ENCODE measurements at places on chromosomes 16 and 17.
A peak's percentile ranks its signal among the peaks of the same experiment; 100 is the strongest.

DNA sequence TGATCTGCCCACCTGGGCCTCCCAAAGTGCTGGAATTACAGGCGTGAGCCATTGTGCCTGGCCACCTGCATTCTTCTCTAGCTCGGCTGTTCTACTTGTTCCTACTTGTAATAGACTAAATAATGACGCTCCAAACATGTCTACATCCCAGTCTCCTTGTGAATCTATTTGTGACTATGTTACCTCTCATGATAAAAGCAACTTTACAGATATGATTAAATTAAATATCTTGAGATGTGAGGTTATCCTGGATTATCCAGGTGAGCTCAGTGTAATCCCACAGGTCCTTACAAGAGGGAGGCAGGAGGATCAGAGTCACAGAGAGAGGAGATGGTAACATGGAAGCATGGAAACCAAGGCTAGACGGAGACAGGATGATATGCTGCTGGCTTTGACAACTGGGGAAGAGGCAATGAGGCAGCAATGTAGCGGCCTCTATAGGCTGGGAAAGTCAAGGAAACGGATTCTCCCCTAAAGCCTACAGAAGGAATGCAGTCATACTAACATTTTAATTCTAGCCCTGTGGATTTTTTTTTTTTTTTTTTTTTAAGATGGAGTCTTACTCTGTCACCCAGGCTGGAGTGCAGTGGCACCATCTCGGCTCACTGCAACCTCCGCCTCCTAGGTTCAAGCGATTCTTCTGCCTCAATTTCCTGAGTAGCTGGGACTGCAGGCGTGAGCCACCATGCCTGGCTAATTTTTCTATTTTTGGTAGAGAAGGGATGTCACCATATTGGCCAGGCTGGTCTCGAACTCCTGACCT lies 5.0 kb upstream of the LASP1 start:
- peak; percentile 26 for DNase-seq

DNA sequence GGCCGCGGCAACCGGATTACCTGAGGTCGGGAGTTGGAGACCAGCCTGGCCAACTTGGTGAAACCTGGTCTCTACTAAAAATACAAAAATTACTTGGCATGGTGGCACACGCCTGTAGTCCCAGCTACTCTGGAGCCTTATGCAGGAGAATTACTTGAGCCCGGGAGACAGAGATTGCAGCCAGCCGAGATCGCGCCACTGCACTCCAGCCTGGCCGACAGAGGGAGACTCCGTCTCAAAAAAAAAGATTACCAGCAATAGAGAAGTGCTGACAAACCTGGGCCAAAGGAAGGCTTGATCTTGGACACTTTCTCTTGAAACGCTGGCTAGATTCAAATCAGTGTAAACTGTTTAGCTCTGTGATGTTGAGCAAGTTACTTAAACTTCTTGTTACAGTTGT lies 4.3 kb downstream of the MT1H start:
- no peak for DNase-seq

- DNase-seq, result no peak
Measured at GRCh38 chr16:7638306-7638705, 305.7 kb downstream of the RBFOX1 start.

- DNase-seq, result peak; percentile 7
Measured at GRCh38 chr17:56499799-56500388, 93.6 kb upstream of the NOG start.

- DNase-seq, result no peak
Measured at GRCh38 chr17:39665642-39666224, 584 bp downstream of the TCAP start.

DNA sequence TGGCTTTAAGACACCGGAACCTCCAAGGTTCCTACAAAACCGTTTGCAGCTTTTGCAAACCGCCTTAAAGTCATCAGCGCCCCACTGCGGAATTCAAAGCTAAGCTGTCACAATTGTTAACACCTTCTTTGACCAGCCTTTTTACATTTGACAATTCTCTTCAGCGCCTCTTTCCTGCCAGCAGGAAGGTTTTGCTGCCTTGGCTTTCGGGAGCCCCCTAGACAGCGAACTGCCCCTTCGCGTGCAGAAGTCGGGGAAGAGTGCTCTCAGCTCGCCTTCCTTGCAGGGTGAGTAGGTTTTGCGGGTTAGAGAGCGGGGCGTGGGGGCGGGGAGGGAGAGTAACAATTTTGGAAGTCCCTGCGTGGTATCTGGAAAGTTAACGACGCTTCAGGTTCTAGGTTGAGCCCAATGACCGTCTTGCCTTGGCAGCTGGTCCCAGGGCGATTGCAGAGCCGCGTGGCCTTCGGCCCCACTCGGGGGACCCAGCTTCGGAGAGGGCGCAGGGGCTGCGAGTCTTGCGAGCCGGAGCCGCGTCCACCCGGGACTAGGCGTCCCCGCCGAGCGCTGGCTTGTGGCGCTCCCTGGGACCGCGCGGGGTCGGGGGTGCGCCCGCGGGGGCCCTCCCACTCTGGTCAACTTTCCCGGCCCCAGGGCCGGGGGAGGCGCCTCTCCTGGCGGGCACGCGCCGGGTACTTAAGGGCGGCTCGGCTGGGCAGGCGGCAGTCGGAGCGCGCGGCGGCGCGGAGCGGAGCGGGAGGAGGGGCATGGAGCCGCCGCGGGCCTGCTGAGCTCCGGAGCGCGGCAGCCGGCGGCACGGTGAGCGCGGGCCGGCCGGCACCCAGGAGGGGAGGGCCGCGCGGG lies at the start of gene HAS3:
Gene HAS3 (plus strand): TSS at position 153 of the 861 bp plus-strand sequence. CDS start 3,743 bp downstream, outside the sequence.
- DNase-seq, result peak; percentile 54

GRCh38 chr17:48892940-48893645 lies 506 bp downstream of the ATP5MC1 start:
- no peak for DNase-seq

GRCh38 chr16:13906168-13907089 lies 13.5 kb upstream of the ERCC4 start:
- DNase-seq, result no peak

GRCh38 chr16:30740364-30741251 lies 7.6 kb upstream of the PHKG2 start:
- DNase-seq, result peak; percentile 75

DNA sequence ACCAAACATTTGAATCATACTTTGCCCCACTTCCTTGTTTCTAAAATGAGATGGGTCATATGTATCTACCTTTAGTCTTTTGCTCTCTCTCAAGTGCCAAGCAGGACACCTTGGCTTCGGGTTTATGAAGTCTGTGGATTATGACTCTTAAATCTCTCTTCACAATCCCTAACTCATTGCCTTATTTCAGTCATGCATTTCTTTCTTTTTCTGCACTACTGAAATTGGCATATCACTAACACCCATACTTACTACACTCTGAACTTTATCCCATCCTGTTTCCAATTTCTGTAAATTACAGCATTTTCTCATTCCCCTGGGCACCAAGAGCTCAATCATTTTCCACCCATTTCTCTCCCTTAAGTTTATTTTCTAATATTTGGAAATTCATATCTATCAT lies 42.0 kb downstream of the ABCA9 start:
- no peak for DNase-seq

- DNase-seq, result no peak
Measured at GRCh38 chr16:265711-266110, 10.0 kb downstream of the RGS11 start.

DNA sequence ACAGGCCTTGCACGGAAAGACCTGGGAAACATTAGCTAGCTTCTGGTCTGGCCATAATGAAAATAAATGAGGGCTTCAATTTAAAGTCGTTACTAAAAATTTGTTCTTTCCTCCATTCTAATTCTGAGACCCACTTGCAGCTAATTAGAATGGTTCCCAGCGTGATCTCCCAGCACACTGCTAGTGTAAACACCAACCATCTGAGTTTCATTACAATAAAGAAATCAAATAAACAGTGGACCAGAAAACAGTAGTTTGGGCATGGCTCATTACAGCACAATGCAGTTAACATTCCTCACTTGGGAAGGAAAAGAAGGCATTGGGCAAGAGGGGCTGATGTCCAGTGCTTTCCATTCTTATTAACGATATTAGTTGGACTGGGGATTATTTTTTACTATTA lies 410.9 kb upstream of the SOX9 start:
- no peak for DNase-seq

DNA sequence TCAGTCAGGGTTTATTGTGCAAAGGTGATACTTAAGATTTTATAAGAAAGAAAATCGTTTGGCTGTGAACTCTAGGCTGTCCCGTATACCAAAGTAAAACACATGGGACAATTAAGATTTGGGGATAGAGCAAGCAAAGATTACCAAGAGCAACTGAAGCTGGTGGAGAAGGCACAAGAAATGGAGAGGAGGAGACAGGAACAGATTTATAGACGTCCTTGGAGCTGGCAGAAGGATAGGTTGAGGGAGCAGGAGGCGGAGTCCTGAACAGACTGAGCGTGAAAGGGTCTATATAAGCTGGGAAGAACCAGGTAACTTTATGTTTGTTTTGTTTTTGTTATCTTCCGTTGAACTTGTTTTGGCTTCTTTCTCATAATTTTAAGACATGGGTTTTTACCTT lies 3.8 kb downstream of the TNRC6C start:
- no peak for DNase-seq

DNA sequence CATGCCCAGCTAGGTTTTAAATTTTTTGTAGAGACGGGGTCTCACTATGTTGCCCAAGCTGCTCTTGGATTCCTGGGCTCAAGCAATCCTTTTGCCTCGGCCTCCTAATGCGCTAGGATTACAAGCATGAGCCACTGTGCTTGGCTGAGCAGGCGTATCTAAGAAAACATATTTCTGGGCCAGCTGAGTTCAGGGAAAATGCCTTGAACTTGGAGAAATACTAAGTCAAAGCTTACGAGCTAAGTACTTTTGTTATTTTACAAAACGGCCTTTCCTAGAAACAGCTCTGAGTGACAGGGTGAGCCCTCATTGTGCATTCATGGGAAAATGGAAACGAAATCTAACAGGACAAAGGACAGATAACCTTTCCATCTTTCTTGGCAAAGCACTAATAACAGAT lies 24.7 kb downstream of the DNAI2 start:
- DNase-seq, result no peak

GRCh38 chr16:75022567-75022966 lies 23.7 kb downstream of the ZNRF1 start:
- DNase-seq, result no peak

GRCh38 chr17:47232465-47232864 lies 21.2 kb upstream of the ITGB3 start:
- no peak for DNase-seq

DNA sequence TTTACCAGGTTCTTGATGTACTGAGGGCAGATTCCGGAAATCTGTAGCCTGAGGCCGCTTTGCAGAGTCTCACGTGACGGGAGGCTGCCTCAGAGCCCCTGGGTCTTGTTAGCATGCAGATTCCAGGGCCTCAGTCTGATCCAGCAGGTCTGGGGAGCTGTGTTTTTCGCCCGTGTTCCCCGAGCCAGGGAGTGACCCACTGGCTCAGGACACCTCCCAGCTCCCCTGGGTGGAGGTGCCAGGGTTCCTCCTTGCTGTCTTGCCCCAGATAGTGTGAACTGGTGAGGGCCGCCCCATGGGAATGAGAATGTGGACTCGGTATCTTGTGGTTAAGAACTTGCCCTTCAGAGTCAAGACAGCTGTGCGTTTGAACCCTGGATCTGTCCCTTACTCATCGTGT lies 98.6 kb downstream of the OR1D5 start:
- DNase-seq, result no peak

- DNase-seq, result no peak
Measured at GRCh38 chr16:57640612-57641011, 12.2 kb downstream of the ADGRG1 start.

DNA sequence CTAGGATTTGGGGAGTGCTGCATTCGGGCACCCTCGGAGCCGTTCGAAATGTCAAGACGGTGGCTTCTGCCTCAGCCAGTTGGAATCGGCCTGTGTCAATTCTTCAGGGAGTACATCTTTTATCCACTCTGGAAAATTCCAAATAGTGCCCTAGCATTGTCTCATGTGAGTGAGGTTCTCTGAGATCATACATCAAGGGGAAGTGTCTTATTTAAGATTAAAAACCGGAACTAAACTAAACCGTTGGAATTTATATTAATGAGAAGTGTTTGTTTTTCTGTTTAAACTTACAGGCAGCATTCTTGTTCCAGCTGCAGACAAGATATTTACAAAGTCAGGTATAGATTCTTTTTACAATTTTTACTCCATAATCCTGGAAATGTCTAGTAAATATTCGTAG lies 56.8 kb downstream of the SLC47A1 start:
- no peak for DNase-seq

- DNase-seq, result no peak
Measured at GRCh38 chr17:72440961-72441360, 320.1 kb downstream of the SOX9 start.

GRCh38 chr17:59004338-59005111 lies 102.2 kb downstream of the TRIM37 start:
- DNase-seq, result peak; percentile 33

DNA sequence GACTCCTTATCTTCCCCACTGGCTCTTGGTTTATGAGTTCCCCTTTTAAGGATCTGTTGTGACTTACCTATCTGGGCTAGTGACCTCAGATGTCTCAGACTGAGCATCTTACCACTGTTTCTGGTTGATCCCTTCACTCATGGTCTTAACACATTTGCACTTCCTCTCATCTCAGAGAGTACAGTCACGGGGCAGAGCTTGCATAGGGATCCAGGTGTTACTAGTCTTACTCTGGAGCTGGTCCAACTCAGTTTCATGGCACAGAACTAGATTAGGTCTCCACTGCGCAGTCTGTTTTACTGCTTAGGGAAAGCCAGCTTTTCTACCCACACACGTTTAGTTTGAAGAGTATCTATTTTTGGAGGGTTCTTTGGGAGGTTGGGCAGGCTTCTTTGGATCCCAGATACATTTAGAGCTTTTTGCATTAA lies 10.2 kb downstream of the GABARAPL2 start:
- DNase-seq, result no peak

DNA sequence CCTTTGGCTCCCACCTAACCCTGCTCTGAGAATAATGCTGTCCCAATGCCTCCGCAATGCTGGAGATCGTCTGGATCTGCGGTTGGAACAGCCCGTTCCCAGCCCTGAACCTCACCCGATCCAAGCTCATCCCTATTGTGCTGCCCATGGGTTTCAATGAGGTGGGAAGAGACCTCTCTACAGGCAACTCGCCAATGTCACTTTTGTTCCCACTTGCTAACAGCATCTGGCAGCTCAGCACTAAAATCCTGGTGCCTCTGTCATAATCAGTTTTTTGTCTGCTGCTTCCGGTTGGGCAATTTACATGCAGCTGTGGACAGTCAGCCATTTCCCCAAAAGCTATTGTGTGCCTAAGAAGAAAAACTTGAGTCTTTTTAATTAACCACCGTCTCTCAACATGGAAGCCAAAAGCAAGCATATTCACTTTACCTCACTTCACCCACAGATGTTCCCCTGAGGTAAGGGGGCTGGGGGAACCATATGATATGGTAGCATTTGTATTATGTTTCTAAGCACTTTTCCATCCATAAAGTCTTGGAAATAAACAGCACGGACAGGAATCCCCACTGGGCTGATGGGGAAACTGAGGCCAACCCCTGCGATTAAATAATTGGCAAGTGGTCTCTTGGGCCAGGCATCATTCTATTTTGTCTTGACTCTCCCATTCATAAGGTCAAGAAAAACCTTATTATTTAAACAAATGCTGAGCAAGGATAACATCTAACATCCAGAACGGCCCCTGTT lies 159.2 kb upstream of the CDH5 start:
- DNase-seq, result no peak

- DNase-seq, result peak; percentile 58
Measured at GRCh38 chr17:29124135-29124924, 55.9 kb downstream of the MYO18A start.

All from RCC 7860 (cell line).